Upper lobe of right lung (tissue), 1 donor: ENCODE measurements at places on chromosomes 5 and 9. TPM values are rescaled to one million over a fixed set of nuclear protein-coding genes. Genes with fewer than 3 reads are reported as not detected.

GRCh38 chr9:119934497-119934896 lies 565.3 kb upstream of the BRINP1 start:
- H3K4me1 ChIP-seq, result no peaks in the 10 kb centered on the region
- H3K27ac ChIP-seq, result no peak overlapping the region
- H3K27me3 ChIP-seq, result no peaks in the 10 kb centered on the region
- no peak for DNase-seq

GRCh38 chr5:96144289-96144688 lies 182.6 kb upstream of the ELL2 start:
- H3K4me3 ChIP-seq, result no peak overlapping the region
- no peaks in the 10 kb centered on the region for H3K36me3 ChIP-seq
- H3K4me1 ChIP-seq, result no peaks in the 10 kb centered on the region
- no peaks in the 10 kb centered on the region for H3K27me3 ChIP-seq
- no peak for DNase-seq
- H3K27ac ChIP-seq, result no peak overlapping the region

GRCh38 chr5:100970646-100971255 lies 67.7 kb upstream of the ST8SIA4 start:
- no peaks in the 10 kb centered on the region for H3K36me3 ChIP-seq
- H3K4me3 ChIP-seq, result no peak overlapping the region
- H3K27me3 ChIP-seq, result no peaks in the 10 kb centered on the region
- DNase-seq, result no peak
- H3K27ac ChIP-seq, result no peak overlapping the region
- no peaks in the 10 kb centered on the region for H3K4me1 ChIP-seq

Gene ANKRD34B
- 0.35 TPM for total RNA-seq

GRCh38 chr9:5783982-5784381 lies 48.9 kb downstream of the ERMP1 start:
- H3K27me3 ChIP-seq, result no peaks in the 10 kb centered on the region
- H3K36me3 ChIP-seq, result peaks cover 34% of the 10 kb centered on the region
- DNase-seq, result no peak
- no peak overlapping the region for H3K27ac ChIP-seq
- no peak overlapping the region for H3K4me3 ChIP-seq
